Fibroblast of the aortic adventitia (primary cell): ENCODE measurements at places on chromosomes 13 and 19. TPM values are rescaled to one million over a fixed set of nuclear protein-coding genes. Genes with fewer than 3 reads are reported as not detected.

DNA sequence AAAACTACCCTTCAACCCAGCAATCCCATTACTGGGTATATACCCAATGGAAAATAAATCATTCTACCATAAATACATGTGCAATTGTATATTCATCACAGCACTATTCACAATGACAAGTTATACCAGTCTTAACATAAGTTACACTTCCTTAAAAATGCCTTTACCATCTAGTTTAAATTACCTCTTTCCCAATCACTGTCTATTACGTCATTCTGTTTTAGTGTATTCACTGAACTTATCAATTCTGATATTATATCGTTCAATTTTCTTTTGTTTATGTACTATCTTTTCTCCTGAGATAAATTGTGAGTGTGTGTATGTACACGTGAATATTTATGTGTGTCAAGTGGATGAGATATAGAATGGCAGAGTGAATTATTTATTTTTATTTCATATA, 1416.8 kb downstream of the OLFM4 start:
- no peak for DNase-seq

- DNase-seq: peak; percentile 67
Observed at GRCh38 chr13:99057310-99057975, 79.6 kb upstream of the DOCK9 start.

Gene ZNF284
- total RNA-seq: 3.5 and 3.8 TPM in 2 replicates

- DNase-seq: no peak
Observed at GRCh38 chr13:53159431-53159830, 130.8 kb downstream of the OLFM4 start.

Gene APOC1
- total RNA-seq: 1.7 and 52.6 TPM in 2 replicates

DNA sequence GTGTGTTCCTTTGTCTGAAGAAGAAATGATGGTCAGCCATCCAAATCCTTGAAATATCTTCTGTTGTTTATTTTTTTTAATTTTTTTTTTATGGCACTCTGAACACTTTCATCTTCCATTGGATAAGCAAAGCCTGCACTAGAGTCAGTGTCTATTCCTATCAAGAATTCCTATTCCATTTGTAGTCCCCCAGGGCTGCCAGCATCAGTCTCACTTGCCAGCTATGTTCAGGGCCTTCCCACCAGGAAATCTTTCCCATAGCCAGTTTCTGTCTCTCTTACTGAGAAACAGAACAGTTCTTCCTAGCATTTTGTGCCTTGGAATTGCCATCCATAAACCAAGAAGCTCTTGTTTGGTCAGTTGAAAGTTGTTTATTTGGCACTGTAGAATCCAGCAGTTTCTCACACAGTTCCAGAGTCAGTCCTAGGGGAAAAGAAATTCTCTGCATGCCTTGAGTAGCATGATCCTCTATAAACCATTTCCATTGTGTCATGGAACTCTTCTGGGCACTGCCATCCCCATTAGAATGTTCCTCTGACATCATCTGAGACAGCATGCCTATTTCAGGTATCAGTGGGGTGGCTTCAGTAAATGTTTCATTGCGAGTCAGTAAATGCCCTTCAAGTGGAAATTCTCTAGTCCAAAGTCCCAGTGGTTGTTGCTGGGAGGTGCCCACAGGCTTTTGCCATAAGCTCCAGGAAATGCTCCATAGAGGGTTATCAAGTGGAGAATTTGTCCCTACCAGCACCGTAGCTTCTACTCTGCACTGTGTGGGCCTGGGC, 18.7 kb upstream of the SPRYD7 start:
- peak; percentile 25 for DNase-seq

DNA sequence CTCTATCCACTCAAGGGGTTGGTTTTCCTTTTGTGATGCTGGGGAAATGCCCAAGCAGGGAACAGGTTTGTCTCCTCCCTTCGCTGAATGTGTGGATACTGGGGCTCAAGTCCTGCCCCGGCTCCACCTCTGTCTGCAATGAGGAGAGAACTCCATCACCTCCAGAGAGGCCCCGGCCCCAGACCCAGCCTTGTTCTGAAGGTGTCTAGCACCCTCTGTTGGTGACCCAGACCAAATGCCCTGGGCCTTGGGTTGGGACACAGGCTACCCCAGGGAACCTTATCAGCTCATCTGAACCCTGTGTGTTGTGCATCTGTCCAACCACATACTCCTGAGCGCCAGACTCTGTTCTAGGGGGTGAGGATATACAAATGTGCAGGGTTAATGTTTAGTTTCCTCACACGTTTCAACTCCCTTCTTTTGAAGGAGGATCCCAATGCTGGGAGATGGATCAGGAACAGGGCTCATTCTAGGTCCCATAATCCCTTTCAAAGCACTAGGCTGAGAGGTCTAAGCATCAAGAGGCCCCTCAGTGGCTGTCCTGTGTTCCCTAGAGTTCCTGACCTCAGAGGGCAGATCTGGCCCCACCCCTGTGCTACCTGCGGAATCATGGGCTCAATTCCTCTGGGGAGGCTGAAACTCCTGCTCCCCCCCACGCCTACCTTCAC, 112.5 kb upstream of the SLC7A1 start:
- peak; percentile 62 for DNase-seq

Gene RNF17
- not detected in 2 replicates for total RNA-seq

DNA sequence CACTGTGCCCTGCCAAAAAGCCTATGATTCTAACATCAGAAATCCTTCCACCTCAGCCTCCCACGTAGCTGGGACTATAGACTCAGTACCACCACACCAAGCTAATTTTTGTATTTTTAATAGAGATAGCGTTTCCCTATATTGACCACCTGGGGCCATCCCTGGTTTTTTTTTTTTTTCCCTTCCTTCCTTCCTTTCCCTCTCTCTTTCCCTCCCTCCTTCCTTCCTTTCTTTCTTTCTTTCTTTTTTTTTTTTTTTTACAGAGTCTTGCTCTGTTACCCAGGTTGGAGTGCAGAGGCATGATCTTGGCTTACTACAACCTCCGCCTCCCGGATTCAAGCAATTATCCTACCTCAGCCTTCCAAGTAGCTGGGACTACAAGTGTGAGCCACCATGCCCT, 1.1 kb upstream of the SAE1 start:
- DNase-seq: no peak

Gene CNFN
- total RNA-seq: not detected in 2 replicates

- no peak for DNase-seq
Observed at GRCh38 chr13:38713046-38713445, 26.2 kb downstream of the FREM2 start.

DNA sequence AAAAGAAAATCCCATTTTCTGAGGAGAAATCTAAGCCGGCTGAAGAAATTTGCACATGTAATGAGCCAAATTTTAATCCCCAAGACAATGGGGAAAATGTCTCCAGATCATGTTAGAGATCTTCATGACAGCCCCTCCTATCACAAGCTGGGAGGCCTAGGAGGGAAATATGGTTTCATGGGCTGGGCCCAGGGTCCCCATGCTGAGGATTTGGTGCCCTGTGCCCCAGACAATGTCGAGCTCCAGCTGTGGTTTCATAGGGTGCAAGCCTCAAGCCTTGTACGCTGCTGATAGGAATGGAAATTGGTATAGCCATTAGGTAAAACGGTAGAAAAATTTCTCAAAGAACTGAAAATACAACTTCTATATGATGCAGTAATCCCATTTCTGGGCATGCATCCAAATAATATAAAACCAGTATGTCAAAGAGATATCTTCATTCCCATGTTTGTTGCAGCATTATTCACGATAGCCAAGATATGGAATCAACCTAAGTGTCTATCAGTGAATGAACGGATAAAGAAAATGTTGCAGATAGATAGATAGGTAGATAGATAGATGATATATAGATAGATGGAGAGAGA, 19.3 kb upstream of the FREM2 start:
- no peak for DNase-seq

Gene FGF21
- not detected in 2 replicates for total RNA-seq

Gene NXNL1
- total RNA-seq: not detected in 2 replicates

DNA sequence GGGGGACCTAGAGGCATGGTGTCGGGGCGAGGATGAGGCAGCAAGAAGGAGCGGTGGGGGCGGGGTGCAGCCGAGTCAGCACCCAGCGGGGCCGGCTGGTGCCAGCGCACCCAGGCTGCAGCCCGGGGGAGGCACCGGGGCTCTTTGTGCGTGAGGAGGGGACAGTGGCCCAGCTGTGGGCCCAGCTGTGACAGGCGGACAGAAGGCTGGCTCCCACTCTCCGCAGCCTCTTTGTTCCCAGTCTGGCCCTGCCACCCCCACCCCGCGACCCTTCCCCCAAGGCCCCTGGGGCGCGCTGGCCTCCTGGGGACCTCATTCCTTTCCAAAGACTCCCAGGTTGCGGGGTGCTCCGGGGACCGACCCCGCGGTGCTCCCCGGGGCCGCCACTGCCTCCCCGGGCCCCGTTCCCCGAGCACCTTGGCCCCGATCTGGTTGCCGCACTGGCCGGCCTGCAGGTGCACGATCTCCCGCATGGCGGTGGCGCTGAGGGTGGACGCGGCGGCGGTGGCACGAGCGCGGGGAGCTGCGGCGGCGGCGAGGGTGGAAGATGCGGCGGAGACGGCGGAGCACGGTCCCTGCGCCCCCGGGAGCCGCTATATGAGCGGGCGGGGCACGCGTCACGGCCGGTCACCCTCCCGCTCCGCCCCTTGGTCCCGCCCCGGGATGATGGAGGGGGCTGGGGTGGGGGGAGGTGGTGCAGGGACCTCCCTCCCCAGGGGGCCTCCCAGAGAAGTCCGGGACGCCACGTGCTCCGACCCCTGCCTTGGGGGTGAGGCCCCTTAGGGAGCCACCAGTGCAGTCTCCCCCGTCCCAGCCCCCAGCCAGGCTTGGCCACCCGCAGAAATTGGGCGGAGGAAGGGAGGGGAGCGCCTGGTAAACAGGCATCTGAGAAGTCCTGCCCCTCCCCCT, at the start of gene TUBB4A:
TSS of gene TUBB4A (minus strand) at position 570 of the 909 bp plus-strand sequence. CDS start at position 473, 97 bp downstream.
- no peak for DNase-seq

DNA sequence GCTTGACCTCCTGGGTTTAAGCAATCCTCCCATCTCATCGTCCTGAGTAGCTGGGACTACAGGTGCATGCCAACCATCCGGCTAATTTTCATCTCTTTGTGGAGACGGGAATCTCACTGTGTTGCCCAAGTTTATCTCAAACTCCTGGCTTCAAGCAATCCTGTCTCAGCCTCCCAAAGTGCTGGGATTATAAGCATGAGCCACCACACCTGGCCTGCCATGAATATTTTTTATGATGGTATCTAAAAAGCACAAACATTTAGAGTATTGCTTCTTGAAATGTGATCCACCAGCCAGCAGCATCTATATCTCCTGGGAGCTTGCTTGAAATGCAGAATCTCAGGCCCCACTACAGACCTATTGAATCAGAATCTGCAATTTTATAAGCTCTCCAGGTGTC, 111.2 kb upstream of the CLDN10 start:
- no peak for DNase-seq

Gene TNNT1
- total RNA-seq: 1.1 and 4.3 TPM in 2 replicates
